ENCODE measurements at places on chromosomes 1 and 21.

DNA sequence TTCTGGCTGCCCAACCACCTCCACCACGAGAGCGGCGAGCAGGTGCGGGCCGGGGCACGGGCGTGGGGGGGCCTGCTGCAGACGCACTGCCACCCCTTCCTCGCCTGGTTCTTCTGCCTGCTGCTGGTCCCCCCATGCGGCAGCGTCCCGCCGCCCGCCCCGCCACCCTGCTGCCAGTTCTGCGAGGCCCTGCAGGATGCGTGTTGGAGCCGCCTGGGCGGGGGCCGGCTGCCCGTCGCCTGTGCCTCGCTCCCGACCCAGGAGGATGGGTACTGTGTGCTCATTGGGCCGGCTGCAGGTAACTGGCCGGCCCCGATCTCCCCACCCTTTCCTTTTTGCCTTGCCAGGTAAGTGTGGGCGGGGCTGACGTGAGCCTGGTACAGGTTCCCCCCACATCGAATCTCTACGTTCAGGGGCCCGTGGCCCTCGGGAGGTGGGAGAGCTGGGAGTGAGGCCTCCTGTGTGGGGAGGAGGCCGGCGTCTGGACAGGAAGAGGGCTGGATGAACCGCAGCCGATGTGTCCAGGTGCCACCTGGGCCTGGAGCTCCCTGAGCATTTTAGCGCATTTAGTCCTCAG, 51.7 kb downstream of the COL18A1 start:
- no peak for DNase-seq

DNA sequence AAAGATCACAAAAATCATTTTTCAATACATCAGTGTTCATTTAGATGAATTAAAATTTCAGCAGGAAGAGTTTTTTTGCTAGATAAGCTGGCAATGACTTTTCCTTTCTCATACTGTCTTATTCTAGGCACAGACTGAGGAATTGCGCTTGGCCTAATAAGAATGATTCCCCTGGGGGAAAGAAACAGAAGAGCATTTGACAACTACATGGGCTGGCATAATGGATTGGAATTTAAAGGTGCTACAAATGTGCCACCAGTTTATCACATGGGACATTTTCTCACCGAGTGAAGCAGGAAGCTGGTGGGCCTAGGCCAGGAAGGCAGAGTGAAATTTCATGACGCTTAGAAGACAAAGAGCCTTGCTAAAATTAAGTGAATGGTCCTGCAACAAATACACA, 39.3 kb downstream of the CDKN2C start:
- no peak for DNase-seq

DNA sequence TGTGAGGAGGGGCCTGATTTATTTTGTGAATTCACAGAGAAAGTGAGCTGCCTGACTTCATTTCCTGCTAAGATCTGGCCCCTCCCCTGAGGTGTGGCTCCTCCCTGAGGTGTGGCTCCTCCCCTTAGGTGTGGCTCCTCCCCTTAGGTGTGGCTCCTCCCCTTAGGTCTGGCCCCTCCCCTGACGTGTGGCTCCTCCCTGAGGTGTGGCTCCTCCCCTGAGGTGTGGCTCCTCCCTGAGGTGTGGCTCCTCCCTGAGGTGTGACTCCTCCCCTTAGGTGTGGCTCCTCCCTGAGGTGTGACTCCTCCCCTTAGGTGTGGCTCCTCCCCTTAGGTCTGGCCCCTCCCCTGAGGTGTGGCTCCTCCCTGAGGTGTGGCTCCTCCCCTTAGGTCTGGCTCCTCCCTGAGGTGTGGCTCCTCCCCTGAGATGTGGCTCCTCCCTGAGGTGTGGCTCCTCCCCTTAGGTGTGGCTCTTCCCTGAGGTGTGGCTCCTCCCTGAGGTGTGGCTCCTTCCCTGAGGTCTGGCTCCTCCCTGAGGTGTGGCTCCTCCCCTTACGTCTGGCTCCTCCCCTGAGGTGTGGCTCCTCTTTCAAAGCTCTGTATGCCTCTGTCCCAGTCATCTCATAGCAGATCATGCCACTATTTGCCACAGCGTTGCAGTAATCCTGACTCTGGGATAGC, 26.9 kb upstream of the LRRC3 start:
- DNase-seq: peak; percentile 67

GRCh38 chr1:111497592-111497991, 5.8 kb downstream of the ADORA3 start:
- DNase-seq: no peak

DNA sequence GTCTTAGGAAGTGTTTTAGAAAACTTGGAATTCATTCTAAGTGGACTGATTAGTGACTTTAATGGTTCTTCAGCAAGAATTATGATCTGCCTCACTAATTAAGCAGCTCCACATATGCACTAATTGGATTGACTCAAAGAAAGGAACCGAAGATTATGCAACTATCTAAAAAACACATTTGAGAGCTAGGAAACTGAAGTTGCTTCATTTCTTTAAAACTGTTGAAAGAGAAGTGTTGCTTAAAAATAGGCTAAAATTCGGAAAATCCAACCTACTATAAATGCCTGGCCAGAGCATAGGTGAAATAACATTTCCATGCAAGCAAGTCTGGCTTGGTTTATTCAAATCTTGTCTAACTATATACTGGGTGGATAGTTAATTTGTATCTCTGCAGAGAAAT, 502.9 kb upstream of the ZRANB2 start:
- no peak for DNase-seq

- DNase-seq: peak; percentile 14
Observed at GRCh38 chr21:32916522-32917099, 109.1 kb upstream of the OLIG2 start.

- DNase-seq: peak; percentile 81
Observed at GRCh38 chr1:39609618-39610331, 29.7 kb downstream of the HEYL start.

DNA sequence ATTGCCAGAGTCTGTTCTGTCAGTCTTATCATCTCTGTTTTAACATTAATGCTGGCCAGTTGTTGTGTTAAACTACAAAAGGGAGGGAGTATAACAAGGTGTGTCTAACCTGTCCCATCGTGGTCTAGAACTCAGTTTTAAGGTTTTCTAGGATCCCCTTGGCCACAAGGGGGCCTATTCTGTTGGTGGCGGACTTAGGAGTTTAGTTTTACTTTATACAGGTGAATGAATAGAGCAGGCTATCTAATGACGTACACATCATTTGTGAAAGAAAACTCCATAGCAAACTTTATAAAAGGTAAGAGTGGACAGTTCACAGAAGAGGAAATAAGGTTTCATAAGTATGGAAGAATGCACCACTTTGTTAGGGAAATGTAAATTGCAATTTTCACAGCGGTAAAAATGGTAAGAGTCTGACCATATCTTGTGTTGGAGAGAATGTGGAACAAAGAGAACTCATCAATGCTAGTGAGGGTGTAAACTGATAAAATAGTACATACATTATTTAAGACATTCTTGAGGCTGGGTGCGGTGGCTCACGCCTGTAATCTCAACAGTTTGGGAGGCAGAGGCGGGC, 2.5 kb upstream of the ATF6 start:
- peak; percentile 69 for DNase-seq

GRCh38 chr1:245776694-245777332, 622.0 kb downstream of the KIF26B start:
- DNase-seq: no peak

DNA sequence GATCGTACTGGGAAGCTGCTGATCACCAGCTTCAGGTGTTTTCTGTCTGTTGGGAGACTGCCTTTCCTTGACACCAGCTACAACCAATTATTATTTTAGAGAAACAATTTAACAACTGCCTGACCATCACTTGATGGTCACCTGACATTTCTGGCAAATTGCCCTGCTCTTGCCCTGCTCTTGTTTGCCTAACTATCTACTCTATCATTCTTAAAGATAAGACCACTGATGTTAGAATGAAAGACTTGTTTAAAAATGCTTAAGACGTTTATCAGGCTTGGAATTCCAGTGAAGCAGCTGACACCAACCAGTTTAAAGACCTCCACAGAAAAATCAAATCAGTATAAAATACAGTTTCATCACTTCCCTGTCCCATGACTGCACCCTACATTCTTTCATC, 423.3 kb upstream of the CAMK1G start:
- DNase-seq: no peak

DNA sequence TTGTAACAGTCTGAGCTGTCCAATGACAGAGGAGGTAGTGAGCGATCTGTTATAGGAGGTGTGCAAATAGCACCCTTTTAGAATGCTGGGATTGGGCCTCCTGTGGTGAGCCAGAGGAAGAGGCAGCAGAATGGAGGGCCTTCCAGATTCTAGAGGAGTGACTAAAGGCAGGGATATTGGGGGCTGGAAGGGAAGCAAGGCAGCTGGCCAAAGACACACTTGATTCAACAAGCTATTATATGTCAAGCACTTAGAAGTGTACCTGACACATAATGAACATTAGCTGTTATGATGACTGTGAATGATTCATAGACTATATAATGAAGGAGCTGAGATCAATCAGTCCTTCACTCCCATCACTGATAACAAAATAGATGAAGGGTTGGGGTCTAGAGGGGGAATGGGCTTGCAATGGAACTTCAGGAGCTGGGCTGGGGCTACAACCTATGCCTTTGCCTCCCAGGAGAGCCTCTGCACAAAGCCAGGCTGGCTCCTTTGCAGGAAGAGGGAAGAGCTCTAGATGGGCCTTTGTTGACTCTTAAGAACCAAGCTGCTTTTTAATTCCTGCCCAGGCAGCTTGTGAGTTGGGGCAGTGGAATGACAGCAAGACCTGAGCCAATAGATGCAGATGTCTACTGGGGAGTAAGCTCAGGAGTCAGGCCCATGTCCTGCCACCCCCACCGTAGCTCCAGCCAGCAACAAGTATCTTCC, 2.3 kb upstream of the MKNK1 start:
- DNase-seq: no peak

DNA sequence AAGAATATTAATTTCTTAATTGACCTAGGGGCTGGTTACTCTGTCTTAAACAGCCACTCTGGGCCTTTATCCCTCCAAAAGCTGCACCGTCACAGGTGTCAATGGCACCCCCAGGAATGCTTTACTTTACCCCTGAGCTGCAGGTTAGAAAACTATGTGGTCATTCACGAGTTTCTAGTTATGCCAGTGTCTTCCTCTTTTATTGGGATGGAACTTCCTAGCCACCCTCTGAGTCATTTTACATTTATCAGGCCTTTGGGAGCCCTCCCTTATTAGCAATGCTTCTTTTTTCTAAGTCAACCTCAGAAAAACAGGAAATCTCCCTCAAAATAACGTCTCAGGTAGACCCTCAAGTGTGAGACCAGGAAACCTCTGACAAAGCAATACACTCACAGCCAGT, 59.4 kb upstream of the USH2A start:
- DNase-seq: no peak

Measured in activated CD8-positive, alpha-beta T cell treated with anti-CD3 and anti-CD28 coated beads for 36 hours (primary cell).